Fibroblast of skin of abdomen (primary cell): ENCODE measurements at places on chromosomes 5 and 9.

DNA sequence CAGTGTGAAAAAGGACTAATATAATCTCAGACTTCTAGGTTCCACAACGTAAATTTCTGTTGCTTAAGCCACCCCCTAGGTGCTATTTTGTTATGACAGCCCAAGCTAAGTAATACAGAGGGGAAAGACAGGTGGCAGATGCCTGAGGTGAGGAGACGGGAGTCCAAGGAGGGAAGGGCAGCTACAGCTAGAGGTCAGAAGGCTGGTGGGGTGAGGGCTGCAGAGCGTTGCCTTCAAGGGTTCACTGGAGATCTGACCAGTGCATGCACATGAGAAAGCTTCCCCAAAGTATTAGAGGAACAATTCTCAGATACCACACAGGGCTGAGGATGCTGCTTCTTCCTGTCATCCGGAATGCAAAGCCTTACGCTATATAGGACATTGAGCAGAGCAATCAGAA is 104.7 kb upstream of the IRX4 start:
- DNase-seq = no peak

- no peak for DNase-seq
These were observed 9.3 kb downstream of the JAK2 start for GRCh38 chr9:4994166-4994890.

- no peak for DNase-seq
These were observed 292.4 kb downstream of the MAST4 start for GRCh38 chr5:66888613-66889012.

DNA sequence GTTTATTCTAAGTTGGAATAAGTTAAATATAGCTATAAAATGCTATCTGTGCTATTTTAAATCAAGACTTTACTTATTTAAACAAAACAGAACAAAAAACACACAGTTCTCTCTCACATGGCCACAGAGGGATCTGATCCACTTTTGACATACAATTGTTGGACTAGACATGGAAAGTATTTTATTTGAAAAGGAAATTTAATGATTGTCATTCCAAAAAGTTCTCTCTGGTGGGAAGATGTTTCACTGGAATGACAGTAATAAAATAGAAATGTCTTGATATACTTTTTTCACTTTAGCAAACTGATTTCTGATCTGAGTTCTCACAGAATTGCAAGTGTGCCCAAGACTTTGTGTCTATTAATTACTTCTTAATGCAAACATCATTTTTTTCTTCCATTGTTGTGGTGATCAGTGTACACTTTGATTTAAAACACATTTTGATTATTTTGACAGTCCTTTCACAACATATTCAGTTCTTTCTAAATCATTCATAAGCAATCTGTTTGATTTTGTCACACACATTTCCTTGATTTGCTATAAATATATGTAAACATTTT is 30.1 kb upstream of the MINAR2 start:
- DNase-seq = no peak

- DNase-seq = peak; percentile 20
These were observed 43.4 kb upstream of the COL5A1 start for GRCh38 chr9:134597957-134598883.

DNA sequence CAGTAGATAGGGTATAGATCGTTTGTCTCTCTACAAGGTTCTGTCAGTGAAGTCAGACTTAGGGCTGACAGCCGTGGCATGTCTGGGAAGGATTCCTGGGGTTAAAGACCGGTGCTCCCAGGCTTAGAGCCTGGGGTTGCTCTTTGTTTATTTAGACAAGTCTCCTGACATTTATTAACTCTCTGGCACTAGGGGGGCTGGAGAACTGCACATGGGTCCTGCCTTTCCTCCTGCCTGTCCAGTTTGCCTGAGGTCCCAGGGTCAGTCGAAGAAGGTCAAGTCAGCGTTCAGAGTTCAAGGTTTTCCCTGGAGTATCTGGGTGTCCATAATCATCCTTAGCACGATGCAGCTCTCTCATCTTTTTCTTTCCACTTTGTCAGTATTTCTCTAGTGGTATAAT is 5.6 kb downstream of the EGFLAM start:
- DNase-seq = no peak

DNA sequence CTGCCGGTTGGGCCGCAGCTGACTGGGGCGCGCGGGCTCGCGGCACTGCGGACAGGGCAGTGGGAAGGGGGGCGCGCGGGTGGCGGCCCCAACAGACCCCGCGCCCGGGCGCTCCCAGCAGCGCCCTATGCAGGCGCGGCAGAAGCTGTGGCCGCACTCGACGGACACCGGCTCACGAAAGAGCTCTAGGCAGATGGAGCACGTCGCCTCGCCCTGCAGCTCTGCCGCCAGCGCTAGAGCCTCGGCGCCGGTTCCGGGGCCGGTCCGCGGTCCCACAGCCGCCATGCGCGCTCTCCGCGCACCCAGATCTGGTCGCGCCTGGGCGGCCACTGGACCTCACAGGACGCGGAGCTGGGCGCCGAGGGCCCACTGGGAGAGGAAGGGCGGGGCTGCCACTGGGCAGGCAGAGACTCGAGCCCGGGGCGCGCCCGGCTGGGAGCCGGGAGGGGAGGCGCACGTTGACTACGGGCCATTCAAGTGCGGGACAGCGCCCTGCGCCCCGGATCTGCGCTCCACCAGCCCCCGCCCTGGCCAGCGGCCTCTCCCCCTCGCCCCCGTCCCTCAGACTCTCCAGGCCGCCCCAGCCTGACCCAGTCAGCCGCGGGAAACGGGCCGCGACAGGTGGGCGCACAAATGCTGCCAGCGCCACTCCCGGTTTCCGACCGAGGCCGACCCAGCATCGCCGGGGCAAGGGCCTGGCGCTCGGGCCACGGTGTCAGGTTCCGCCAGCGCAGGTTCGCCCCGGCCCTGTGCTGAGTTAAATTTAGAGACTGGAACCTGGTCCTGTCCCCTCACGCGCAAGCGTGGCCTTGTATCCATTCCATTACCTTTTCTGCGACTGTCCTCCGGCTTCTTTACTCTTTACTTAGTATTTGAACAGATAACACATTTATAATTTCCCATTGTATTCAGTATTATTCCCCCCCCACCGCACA is at the start of gene TRIM7:
TRIM7 (minus strand) TSS at position 371 of the 935 bp plus-strand sequence; CDS start at position 285, 86 bp downstream.
- DNase-seq = no peak

- peak; percentile 20 for DNase-seq
These were observed at the start of gene TNFSF15 for GRCh38 chr9:114805670-114806525. Gene TNFSF15 (minus strand): TSS chr9:114806039. CDS start chr9:114806012, 27 bp downstream.

GRCh38 chr9:12785260-12785770 is 10.5 kb downstream of the LURAP1L start:
- DNase-seq = peak; percentile 27

DNA sequence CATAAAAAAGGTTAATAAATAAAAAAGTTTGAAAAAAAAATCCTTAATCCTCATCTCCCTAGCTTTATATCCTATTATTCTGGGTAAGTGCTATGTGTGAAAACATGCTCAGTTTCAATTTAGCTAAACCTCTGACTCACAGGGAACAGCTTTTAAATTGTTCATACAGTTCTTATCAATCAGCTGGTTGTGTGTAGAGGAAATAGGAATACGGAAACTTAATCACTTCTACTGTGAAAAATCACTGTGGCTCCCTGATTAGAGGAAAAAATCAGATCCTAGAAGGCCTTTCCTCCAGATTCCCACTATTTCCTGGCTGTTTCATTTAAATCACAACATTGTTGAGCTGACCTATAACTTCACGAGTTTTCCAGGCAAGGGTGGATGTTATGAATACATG is 120.5 kb downstream of the MARCHF3 start:
- no peak for DNase-seq

- peak; percentile 63 for DNase-seq
These were observed 149.1 kb upstream of the TUT7 start for GRCh38 chr9:86503314-86503713.

DNA sequence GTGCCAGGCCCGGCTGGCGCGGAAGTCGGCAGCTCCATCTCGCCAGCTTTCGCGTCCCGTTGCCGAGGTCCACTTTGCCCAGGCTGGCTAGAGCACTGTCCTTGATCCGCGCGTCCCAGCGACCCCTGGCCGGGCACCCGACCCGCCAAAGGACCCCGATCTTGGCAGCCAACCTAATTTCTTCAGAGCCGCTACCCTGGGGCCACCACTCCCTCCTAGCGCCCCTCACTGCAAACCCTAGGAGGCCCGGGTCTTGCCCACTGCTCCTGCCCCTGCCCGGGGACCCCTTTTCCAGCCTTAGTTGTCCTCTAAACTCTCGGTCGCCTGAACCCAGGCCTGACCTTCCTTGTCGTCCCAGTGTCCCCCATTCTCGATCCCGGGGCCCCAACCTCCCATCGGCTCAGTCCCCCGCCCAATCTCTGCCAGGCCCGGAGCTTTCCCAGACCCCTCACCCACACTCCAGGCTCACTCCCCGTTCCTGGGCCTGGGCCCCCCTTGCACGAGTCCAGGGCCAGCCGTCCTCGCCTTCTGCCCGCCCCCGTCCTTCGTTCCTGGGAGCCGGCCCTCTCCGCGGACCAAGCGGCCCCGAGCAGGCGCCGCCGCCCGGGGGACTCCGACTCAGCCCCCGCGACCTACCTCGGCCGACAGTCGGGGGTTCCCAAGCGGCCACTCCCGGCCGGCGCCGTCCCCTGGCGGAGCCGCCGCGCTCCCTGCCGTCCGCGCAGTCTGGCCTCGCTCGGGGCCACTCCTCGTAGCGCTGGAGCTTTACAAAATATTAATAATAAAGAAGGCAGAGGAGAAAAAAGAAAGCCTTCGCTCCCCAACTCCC is 701 bp upstream of the LMX1B start:
- DNase-seq = no peak

GRCh38 chr5:59180515-59180914 is 597.6 kb downstream of the RAB3C start:
- no peak for DNase-seq

DNA sequence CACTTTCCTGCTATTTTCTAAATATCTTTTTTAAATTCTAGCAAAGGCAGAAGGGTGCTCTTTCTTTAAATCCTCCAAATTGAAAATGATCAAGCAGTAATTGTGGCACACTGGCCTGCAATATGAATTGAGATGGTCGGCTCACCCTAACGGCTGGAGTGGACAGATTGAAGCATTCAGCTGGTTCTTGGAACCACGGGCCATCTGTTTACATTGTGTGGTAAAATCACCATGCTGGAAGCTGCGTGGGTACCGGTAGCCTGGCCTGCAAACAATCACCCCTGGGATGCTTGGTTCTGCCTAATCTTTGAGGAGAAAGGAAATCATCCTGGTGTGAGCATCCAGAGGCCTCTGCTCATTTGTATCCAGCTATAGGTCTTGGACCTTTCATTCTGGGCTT is 289.3 kb downstream of the ZNF608 start:
- DNase-seq = no peak

DNA sequence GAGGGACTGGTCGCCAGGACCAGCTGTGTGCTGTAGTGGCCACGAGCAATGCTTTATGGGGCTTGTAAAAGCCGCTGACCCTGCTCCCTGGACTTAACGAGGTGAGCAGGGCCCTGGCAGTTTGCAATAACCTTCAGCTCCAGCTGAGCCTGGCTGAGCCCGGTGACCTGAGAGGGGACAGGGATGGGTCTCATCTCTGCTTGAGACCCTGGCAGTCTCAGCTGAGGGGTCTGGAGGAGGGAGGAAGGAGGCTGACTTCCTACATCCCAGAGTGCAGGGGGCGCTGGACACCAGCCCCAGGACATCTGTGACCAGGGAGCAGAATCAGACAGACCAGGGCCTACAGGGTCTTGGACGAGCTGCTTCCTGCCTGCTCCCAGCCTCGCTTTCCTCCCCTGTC is 277.5 kb upstream of the MVB12B start:
- DNase-seq = no peak

- no peak for DNase-seq
These were observed 64.9 kb downstream of the MARCHF3 start for GRCh38 chr5:126965487-126965886.

- no peak for DNase-seq
These were observed 45.5 kb upstream of the S1PR3 start for GRCh38 chr9:88945636-88946333.
